Left ventricle myocardium inferior (tissue), 1 donor: ENCODE measurements at places on chromosomes 7 and 10. TPM values are rescaled to one million over a fixed set of nuclear protein-coding genes. Genes with fewer than 3 reads are reported as not detected.

DNA sequence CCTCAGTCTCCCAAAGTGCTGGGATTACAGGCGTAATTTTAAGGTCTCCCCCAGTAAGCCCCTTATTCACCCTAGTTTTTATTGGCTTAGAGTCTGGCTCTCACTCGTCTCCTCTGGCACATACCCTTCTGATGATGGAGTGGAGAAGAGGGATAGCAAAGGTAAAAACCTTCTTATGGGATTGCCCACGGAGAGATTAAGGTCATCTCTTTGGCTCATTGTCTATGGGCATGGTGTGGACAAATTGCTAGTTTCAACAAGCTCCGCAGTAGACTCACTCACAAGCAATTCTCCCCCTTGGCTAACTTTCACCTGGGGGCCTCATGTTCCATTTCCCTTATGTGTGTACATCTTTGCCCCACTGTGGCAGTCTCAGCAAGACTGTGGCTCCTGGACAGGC is 22.4 kb upstream of the TSGA13 start:
- H3K27me3 ChIP-seq, result peaks cover 32% of the 10 kb centered on the region
- H3K36me3 ChIP-seq, result no peaks in the 10 kb centered on the region
- no peak overlapping the region for H3K27ac ChIP-seq
- DNase-seq, result no peak
- no peaks in the 10 kb centered on the region for H3K4me1 ChIP-seq
- no peak overlapping the region for H3K4me3 ChIP-seq

- H3K36me3 ChIP-seq, result no peaks in the 10 kb centered on the region
- H3K27me3 ChIP-seq, result no peaks in the 10 kb centered on the region
- H3K4me3 ChIP-seq, result no peak overlapping the region
- no peak overlapping the region for H3K27ac ChIP-seq
- no peaks in the 10 kb centered on the region for H3K4me1 ChIP-seq
Observed at GRCh38 chr7:12746211-12746610, 58.8 kb downstream of the ARL4A start.

DNA sequence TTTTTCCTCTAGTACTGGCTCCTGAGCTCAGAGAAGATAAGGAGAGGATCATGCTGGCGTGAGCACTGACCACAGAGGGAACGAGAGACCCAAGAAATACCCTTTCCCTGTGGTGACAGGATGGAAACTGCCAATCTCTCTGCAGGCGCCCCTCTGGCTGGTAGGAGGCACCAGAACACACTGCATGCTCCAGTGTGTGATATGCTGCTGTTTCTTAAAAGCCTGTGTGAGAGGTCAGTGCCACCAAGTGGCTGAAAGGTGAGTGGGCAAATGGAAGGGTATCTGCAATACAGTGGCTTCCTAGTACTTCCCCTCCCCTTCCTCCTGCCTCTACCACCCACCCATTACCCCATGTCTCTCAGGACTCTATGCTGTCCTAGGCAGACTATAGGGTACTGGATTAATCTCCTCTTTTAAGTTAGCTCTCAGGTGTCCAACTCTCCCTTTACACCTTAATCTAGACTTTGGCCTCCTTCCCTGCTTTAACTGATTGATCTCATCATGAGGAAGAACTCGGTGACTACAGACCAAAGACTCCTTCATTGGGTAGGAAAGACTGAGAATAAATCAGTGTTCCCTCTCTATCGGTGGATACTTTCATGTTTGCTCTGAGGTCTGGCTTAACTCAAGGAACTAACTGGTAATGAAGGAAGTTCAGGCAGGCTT is 283.6 kb downstream of the ADRA2A start:
- peaks cover 29% of the 10 kb centered on the region for H3K27me3 ChIP-seq
- peak; percentile 14 for DNase-seq
- no peaks in the 10 kb centered on the region for H3K4me1 ChIP-seq
- no peak overlapping the region for H3K4me3 ChIP-seq
- H3K27ac ChIP-seq, result no peak overlapping the region

DNA sequence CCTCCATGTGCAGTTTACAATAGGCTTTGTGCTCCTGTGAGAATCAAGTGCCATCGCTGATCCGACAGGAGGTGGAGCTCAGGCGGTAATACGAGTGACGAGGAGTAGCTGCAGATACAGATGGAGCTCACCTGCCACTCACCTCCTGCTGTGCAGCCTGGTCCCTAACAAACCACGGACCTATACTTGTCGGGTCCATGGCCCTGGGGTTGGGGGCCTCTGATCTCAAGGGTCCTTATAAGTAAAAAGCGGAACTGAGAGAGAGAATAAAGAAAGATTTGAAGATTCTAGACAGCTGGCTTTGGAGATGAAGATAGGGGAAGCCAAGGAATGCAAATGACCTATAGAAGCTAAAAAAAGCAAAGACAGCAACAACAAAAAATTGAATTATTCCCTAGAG is 130.6 kb downstream of the PLXDC2 start:
- no peaks in the 10 kb centered on the region for H3K27me3 ChIP-seq
- H3K4me3 ChIP-seq, result no peak overlapping the region
- peak overlapping the region; percentile 79 for H3K27ac ChIP-seq
- H3K4me1 ChIP-seq, result peaks cover 51% of the 10 kb centered on the region

The LIPJ gene
- total RNA-seq, result not detected

- peak overlapping the region; percentile 2 for H3K27ac ChIP-seq
- H3K4me3 ChIP-seq, result no peak overlapping the region
- H3K36me3 ChIP-seq, result no peaks in the 10 kb centered on the region
- no peaks in the 10 kb centered on the region for H3K27me3 ChIP-seq
Observed at GRCh38 chr7:25714013-25714412, 438.0 kb upstream of the NFE2L3 start.

The ARMC3 gene
- not detected for total RNA-seq

The IL2RA gene
- total RNA-seq, result 2.3 TPM

- peaks cover 100% of the 10 kb centered on the region for H3K27me3 ChIP-seq
- peaks cover 11% of the 10 kb centered on the region for H3K4me1 ChIP-seq
- no peaks in the 10 kb centered on the region for H3K36me3 ChIP-seq
- no peak overlapping the region for H3K27ac ChIP-seq
- H3K4me3 ChIP-seq, result peak overlapping the region; percentile 55
Observed at GRCh38 chr7:26375726-26376174, 84.1 kb downstream of the SNX10 start.

DNA sequence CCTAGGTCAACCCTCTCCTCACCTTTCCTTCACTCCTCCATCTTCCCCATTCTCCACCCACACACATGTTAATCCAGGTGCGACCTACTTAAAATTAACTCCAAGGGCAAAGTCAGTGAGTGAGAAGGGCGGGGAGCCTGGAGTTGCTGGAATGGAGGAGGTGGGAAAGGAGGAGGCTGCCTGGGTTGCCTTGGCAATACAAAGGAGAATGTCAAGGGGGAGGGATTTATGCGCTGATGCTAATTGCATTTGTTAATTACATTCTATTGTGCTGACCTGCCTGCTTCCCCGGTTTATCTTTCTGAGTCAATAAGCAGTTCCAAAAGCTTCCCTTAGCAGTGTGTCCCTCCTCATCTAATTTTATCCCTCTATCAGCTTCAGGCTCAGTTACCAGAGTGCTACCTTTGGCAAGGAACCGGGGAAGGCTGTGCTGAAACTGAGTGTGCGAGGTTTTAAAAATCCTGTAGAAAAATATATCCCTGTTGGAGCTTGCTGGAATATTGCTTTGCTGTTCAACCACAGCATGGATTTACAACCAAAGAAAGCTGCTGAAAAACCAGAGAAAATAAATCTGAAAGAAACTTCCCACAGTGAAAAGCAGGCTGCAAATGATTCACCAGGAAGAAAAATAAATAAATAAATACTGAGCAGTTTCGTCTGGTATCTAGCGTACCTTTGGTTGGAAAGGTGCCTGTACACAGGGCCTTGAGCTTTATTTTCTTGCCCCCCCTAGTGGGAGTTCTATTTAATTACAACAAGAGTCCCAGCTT is 113.2 kb upstream of the DGKB start:
- H3K4me1 ChIP-seq, result peaks cover 18% of the 10 kb centered on the region
- H3K36me3 ChIP-seq, result no peaks in the 10 kb centered on the region
- DNase-seq, result no peak

DNA sequence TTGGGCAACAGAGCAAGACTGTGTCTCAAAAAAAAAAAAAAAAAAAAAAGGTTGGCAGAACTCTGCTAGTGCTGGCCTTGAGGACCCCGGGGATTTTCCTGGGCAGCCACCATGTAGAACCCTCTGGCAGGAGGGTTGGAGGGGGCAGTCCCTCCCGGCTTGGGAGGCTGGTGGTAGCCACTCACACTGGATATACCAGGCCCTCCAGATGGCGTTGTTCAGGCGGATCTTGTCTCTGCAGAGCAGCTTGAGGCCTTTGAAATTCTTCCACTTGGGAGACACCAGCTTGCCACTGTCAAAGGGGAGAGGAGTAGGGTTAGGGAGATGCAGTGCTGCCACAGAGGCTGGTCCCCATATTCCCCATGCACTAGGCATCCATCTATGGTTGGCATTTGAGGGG is 8.4 kb downstream of the MLXIPL start:
- H3K36me3 ChIP-seq, result no peaks in the 10 kb centered on the region
- H3K4me3 ChIP-seq, result no peak overlapping the region
- no peak overlapping the region for H3K27ac ChIP-seq
- no peaks in the 10 kb centered on the region for H3K4me1 ChIP-seq

DNA sequence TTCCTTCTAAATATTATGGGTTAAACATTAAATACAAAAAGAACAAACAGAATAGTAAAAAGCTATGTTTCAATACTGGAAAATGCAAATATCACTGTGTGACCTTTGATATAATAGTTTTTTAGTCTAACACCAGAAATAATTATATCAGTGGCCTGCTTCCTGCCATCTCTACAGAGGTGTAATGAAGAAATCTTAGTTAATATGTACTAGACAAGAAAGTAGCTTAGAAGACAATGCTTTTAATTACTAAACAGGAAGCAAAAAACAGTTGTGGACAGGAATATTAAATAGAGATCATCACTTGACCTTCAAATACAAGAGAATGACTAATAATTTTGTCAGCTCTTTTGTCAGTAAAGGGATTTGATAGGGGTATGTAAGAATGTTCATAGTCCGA is 47.4 kb upstream of the LRRN3 start:
- H3K4me3 ChIP-seq, result no peak overlapping the region
- H3K36me3 ChIP-seq, result no peaks in the 10 kb centered on the region
- H3K27me3 ChIP-seq, result no peaks in the 10 kb centered on the region
- no peak for DNase-seq
- H3K27ac ChIP-seq, result no peak overlapping the region

The EN2 gene
- total RNA-seq, result 0.11 TPM

- no peak overlapping the region for H3K27ac ChIP-seq
- peaks cover 100% of the 10 kb centered on the region for H3K27me3 ChIP-seq
- H3K4me1 ChIP-seq, result peaks cover 38% of the 10 kb centered on the region
- peak overlapping the region; percentile 61 for H3K4me3 ChIP-seq
Observed at GRCh38 chr7:27173511-27173955, 587 bp downstream of the HOXA10 start.

GRCh38 chr7:155422151-155422550 is 35.8 kb upstream of the EN2 start:
- H3K36me3 ChIP-seq, result no peaks in the 10 kb centered on the region
- H3K4me3 ChIP-seq, result no peak overlapping the region
- H3K27ac ChIP-seq, result no peak overlapping the region
- DNase-seq, result no peak
- peaks cover 98% of the 10 kb centered on the region for H3K27me3 ChIP-seq

GRCh38 chr7:69527706-69528105 is 70.6 kb upstream of the AUTS2 start:
- H3K36me3 ChIP-seq, result no peaks in the 10 kb centered on the region
- no peak for DNase-seq
- no peaks in the 10 kb centered on the region for H3K4me1 ChIP-seq
- H3K27ac ChIP-seq, result no peak overlapping the region
